Right hindlimb (tissue), 1 donor: ENCODE measurements at places on chromosomes 16 and 17.
A peak's percentile ranks its signal among the peaks of the same experiment; 100 is the strongest.

DNA sequence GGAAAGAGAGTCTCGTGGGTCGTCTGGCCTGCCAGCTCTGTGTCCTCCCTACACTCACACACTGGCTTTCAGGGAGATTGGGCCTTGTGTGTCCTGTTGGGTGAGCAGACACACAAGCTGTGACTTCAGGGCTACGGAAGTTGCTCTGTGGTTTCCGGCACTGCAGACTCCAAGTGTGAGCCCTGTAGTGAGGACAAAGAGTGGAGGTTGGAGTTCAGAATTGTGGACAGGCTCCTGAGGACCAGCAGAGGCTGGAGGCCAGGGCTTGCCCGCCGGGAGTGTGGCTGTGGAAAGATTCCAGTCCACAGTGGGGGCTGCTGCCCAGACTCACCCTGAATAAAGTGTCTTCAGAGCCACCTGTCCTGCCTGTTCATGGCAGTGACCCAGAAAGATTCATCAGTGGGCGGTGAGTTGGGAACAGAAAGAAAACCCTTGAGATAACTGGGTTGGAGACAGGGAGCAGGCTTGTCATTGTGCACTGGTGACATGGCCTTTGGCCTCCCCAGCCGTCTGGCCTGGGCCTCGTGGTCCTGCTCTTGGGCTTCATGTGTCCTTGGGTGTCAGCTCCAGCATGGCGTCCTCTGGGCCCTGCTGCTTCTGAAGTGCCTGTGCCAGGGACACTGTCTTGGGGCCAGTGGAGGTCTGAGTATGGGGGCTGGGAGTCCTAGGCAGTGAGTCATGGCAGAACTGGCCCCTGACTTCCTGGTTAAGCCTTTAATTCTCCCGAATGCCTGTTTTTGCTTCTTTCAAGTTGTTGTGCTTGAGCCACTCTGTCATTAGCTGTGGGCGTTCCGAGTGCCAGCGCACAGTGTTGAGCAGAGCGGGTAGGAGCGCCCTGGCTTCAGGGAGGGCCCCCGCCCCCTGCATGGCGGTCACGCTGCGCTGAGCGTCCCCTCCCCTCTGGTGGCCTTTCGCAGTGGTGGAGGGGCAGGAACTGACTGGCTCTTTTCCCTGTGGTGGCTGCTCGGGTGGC lies 19.9 kb upstream of the ZNF750 start:
- peak; percentile 64 for DNase-seq

GRCh38 chr16:75745242-75745641 lies 19.0 kb upstream of the CPHXL start:
- no peak for DNase-seq

GRCh38 chr17:35578929-35579432 lies 610 bp upstream of the PEX12 start:
- DNase-seq, result no peak

- no peak for DNase-seq
Observed at GRCh38 chr16:11634312-11634711, 33.9 kb upstream of the SNN start.

GRCh38 chr17:82863941-82864712 lies 24.3 kb upstream of the ZNF750 start:
- no peak for DNase-seq

- DNase-seq, result peak; percentile 27
Observed at GRCh38 chr17:41624208-41625101, at the start of gene KRT17. KRT17 (minus strand) TSS chr17:41624575; CDS start chr17:41624509, 66 bp downstream.

- no peak for DNase-seq
Observed at GRCh38 chr17:18964550-18964949, 12.6 kb downstream of the SLC5A10 start.

DNA sequence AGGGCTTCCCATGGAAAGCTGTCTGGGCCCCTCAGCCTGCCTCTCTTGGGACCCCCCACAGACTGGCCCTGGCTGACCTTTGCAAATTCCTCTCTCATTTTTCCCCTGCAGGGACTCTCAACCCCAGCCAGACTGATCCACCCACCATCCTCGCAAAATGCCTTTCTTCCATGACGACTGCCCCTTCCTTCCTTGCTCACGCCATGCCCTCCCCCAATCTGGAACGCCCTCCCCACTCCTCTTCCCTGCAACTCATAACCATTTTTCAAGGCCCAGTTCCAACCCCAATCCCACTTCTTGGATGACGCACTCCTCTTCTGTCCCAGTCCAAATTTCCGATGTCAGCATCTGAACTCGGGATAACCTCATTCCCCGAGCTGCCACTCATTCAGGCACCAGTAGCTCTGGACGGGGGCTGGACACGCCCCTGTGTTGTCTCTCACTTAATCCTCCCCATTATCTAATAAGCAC lies 1.3 kb upstream of the DNAI2 start:
- DNase-seq, result peak; percentile 89

DNA sequence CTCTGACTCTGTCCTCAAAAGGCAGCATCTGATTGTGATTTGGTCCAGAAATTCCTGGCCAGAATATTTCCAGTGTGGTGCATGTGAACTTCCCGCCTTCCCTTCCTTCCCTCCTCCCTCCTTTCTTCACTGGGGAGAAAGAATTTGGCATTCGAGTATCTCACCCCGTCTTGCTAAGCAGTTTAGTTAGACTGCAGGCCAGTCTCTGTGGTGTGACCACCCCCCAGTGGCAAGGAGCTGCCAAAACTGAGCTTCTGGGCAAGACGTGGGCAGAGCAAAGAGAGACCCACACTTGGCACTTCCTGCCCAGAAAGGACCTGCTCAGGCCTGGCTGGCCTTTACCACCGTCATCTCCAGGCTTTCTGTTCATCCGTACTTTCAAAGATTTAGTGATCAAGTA lies 36.4 kb downstream of the SNX20 start:
- DNase-seq, result peak; percentile 59

- DNase-seq, result no peak
Observed at GRCh38 chr17:73142872-73143381, 21.9 kb upstream of the SSTR2 start.

- no peak for DNase-seq
Observed at GRCh38 chr16:68273896-68274295, 9.6 kb downstream of the SLC7A6 start.

- no peak for DNase-seq
Observed at GRCh38 chr17:62757500-62757951, 50.6 kb downstream of the MARCHF10 start.

DNA sequence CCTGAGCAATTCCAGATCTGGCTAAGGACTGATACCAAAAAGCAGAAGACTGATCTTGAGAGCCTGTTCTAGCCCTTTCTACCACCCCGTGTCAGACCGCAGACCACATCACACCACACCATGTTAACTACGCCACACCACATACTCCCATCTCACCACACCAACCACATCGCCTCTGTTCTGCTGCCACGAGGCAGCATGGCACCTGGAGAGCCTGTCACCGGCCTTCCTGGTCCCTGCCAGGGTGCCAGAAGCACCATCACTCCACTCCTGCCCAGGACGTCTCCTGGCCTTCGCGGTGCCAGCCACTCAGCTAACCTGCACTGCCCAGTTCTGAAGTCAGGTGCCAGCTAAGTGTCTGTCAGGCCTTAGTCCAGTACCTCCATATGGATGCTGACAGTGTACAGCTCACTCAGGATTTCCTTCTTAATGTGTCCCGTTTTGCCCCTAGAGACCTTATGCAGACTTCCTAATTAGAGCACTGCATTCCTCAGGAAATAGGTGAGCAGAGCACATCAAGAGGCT lies 37.2 kb upstream of the BCAR1 start:
- DNase-seq, result no peak

DNA sequence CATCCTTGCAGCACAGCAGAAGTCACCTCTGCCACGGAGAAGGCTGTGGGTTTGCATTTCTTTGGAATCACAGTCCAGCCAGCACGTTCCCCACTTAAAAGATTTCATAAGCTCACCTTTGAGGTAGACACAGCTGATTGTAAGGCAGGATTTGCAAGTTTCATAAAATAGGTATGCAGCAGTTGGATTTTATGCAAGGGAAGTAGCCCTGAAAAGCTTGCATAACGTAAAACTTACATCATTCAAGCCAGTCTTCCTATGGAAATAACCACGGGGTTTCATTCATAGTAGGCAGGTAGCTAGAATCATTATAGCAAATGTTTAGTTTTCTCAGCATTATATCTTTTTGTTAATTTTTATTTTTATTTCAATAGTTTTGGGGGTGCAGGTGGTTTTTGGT lies 49.8 kb upstream of the ARHGAP44 start:
- DNase-seq, result no peak

DNA sequence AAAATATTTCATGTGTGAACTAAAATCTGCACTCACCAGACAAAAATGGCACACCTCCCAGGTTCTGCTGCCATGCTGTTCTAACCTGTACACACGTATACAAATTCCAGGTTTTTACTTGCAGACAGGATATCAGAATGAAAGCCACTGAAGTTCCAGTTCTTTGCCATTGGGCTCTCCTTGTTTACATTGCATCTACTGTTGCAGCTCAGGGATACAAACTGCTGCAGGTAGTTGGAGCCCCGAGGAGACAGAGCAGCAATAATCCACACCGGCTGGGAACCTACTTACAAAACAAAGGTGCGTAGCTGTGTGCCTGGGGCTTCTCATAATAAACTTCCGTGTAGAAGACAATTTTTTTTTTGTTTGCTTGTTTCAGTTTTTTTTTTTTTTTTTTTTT lies 59.6 kb downstream of the HAPSTR1 start:
- no peak for DNase-seq

- no peak for DNase-seq
Observed at GRCh38 chr17:45936610-45937009, 42.3 kb downstream of the MAPT start.

GRCh38 chr16:55645986-55646385 lies 9.8 kb upstream of the SLC6A2 start:
- DNase-seq, result no peak

DNA sequence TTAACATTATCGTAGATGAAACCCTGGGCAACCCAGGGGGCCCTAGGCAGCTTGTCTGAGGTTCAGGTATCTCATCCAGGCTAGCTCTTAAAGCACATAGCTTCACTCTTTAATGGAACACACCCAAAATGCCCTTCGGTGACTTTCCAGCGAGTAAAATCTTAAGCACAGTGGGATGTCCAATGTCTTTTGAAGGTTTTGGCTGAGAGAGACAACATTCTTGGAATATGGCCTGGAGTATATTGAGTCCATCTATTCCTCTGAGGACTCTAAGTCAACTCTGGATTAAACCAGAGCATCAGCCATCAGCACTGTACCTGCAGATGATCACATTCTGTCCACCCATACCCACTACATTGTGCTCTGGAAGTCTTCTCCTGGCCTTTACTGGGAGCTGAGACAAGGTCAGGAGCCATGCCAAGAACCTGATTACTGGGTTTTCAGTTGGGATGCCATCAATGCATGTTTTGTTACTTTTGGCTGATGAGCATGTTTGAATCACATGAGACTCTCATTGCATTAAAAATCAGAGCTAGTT lies 63.4 kb upstream of the CDH11 start:
- no peak for DNase-seq

DNA sequence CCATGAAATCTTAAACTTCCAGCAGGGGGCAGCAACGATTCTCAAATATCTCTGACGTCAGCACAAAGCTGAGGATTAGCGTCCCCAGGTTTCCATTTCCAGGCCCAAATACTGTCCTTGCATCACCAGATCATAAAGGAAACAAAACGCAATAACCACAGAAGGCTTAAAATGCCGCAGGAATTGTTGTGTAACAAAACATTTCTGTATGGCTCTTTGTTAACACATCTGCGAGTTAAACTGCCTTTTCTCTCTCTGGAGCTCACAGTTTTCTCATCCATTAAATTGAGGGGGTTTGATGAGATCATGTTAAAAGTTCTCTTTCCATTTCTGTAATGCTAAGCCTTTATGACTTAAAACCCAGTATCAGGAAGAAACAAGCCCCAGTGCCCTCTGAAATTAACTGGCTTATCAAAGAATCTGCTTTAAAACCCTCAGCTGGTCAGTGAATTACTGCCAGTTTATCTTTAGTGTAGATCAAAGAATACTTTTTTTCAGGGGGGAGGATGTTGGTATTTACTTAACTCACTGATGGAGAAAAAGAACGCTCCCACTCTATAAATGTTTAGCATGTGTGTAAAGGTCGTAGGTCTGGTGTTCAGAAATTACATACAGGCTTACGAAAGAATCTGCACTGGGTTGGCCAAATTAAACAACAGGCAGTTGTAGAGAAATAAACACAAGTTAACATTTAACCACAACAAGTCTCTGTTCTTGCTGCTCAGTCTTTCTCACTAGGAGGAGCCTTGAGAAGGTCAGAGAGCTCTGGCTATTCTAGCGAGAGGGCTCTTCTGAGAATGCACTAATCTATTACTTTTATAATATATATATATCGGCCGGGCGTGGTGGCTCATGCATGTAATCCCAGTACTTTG lies 10.6 kb upstream of the TERF2 start:
- peak; percentile 84 for DNase-seq

DNA sequence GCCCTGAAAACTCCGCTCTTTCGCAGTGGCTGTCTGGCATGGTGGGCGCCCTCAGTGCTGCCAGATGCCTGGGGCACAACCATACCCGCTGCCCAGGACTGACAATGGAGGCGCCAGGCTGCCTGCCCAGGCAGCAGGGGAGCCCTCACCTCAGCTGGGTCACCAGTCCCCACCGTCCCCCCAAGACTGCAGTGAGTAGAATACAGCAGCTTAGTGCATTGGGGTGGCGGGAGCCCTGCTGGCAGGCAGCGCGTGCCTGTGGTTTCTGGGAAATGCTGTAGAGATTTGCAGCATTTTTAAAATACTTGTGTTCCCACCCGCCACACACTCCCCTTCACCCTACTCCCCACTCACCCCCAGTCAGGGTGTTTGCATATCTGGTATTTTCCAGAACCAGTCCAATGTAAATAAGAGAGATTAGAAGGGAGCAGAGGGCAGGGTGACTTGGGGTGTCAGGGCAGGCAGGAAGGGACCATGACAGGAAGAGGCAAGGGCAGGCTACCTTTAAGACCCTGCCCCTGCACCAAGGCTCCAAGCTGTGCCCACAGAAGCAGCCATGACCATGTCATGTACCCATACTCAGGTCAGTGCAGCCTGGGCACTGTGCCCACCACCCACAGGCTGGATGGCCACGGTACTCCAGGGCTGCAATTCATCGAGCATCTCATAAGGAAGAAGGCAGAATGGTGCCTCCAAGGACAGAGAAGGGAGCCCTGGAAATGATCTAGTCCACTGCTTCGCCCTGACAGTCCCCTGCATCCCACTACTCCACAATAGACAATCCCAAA lies 21.5 kb downstream of the MYO18A start:
- DNase-seq, result no peak

DNA sequence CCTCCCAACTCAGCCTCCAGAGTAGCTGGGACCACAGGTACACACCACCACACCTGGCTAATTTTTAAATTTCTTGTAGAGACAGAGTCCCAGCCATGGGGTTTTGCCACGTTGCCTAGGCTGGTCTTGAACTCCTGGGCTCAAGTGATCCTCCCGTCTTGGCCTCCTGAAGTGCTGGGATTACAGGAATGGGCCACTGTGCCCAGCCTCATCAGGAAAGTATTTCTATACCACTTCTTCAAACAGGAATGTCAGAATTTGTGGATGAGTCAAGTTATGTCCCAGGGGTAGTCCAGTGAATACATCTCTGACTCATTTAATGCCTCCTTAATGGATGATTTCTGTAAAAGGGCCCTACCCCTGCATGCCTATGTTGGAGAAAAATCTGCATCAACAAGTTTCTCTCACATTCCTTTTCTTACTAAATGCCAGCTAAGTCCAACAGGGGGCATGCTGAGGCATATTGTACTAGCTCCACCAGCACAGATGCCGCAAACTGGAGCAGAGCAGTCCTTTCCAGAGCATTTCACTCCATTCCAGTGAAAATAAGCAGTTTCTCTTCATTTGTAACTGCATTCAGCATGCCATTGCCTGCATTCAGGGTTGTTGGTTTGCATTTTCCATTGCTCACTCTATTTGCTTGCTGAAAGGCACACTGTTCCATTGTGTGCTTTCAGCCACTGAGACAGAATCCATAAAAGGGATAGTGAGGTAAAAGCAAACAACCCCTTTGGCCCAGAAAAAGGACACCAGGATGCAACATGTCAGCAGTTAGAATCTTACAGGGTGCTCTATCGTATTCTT lies 5.3 kb upstream of the CAVIN1 start:
- peak; percentile 72 for DNase-seq

GRCh38 chr17:17387498-17388362 lies 84.6 kb downstream of the NT5M start:
- no peak for DNase-seq
